HT-29 (cell line): ENCODE measurements at places on chromosomes 1 and 21. TPM values are rescaled to one million over a fixed set of nuclear protein-coding genes. Genes with fewer than 3 reads are reported as not detected.

CAPN8 gene
- total RNA-seq: 50.6 and 71.9 TPM in 2 replicates

FAM72C gene
- not detected in 2 replicates for total RNA-seq

PIK3R3 gene
- 7.7 and 8.4 TPM in 2 replicates for total RNA-seq

- DNase-seq: no peak
These were observed 6.9 kb downstream of the TMEM125 start for GRCh38 chr1:43276673-43277072.

DNA sequence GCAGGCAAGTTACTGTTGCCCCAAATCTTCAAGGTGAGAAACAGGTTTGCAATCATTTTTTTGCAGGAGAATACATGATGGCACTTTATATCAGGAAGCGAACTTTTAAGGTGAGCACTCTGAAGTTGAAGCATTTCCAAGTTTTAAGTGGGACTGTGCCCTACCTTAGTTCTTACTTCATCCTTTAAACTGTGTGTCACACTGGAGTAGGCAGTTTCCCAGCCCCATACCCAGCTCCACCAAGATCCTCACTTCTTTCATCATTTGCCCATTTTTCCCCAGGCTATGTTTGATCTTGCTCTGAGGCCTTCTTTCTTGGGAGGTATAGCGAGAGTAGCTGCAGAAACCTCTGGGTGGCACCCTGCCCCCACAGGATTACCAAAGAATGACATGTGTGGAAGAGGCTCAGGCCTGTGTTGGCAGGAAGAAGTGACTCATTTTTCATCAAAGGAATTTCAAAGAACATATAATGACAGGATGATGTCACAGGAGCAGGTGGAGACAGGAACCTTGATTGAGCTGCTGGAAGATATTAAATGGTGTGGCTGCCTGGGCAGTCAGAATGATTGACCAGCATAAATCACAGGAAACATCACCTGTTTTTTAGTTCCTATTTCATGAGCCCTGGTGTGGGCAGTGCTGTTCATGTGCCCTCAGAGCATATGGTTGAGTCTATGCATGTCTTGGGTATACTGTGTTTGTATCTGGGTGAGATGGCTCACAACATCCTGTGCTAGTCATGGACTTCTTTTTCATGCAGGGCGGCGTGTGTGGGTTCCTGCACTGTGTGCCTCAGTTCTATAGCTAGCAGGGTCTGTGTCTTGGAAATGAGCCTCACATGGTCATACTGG lies 20.8 kb upstream of the MACF1 start:
- peak; percentile 90 for DNase-seq

- DNase-seq: no peak
These were observed 61.0 kb downstream of the HMCN1 start for GRCh38 chr1:185795181-185795580.

GRCh38 chr1:176379626-176380339 lies 83.2 kb upstream of the PAPPA2 start:
- peak; percentile 14 for DNase-seq

GRCh38 chr1:92853299-92853698 lies 21.5 kb downstream of the RPL5 start:
- DNase-seq: no peak

- no peak for DNase-seq
These were observed 7.0 kb upstream of the VPS26C start for GRCh38 chr21:37273911-37274690.

- DNase-seq: no peak
These were observed 1392.0 kb upstream of the PRMT6 start for GRCh38 chr1:105664495-105664894.

GRCh38 chr1:181021811-181022434 lies 747 bp downstream of the STX6 start:
- DNase-seq: peak; percentile 63

- no peak for DNase-seq
These were observed 174.5 kb upstream of the POU3F1 start for GRCh38 chr1:38221006-38221649.

DNA sequence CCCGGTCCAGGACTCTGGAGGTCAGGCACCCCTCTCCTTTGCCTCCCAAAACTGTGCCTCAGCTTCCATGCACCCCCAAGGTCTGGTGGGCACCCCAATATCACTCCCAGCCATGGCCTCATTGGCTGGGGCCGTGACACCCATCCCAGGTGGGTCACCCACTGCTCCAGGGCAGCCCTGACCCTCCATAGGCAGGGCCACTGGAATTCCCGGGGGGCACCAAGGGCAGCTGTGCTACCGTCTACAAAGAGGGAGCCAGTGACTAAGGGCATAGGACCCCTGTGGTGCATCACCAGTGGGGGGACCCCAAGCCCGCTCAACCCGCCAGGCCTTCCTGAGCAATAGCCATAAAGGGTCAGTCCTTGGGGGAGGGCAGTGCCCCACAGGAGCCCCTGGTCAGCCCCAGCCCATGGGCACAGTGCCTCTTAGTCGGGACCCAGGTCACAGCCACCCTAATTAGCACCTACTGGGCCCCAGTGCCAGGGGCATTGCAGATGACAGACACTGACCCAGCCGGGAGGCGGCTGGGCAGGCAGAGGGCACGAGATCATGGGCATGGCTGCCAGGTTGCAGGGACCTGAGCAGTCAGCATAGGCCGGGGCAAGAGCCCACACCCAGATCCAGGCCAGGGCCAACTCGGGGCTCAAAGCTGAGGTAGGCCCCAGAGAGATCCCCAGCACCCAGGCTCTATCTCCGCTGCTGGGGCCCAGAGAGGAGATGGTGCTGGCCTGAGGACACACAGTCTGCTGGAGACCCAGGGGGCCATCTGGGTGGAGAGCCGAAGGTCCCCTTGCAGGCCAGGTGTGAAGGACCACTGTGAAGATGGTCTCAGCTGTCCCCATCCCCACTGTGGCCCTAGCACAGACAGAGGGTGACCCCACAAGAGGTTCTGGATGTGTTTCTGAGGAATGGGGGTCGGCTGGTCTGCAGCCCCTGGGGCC lies 19.0 kb upstream of the ARF1 start:
- no peak for DNase-seq

DNA sequence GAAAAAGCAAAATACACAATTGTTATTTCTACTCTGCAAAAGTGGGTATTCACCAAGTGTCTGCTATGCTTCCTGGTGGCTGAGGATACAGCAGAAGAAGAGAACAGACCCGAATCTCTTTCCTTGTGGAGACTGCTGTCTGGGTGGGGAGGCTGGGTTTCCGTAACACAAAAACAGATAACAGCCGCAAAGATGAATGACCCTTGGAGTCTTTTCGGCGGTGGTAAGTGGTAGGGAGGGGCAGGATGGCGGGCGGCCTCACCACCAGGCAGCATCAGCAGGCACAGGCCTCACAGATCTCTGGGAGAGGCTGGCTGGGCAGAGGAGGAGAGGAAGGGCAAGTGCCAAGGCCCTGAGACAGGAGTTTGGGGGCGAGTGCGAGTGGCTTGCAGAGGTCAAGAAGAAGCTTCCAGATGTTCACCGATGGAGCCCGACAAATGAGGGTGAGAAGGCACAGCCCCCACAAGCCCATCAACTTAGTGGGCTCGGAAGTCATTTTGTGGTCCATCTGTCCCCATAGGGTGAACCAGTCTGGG lies 164.2 kb downstream of the RHOU start:
- no peak for DNase-seq

- DNase-seq: no peak
These were observed 102.9 kb downstream of the VAV3 start for GRCh38 chr1:107862064-107862463.
